ENCODE measurements at places on chromosomes 3 and 15. TPM values are rescaled to one million over a fixed set of nuclear protein-coding genes. Genes with fewer than 3 reads are reported as not detected.
A peak's percentile ranks its signal among the peaks of the same experiment; 100 is the strongest.

DNA sequence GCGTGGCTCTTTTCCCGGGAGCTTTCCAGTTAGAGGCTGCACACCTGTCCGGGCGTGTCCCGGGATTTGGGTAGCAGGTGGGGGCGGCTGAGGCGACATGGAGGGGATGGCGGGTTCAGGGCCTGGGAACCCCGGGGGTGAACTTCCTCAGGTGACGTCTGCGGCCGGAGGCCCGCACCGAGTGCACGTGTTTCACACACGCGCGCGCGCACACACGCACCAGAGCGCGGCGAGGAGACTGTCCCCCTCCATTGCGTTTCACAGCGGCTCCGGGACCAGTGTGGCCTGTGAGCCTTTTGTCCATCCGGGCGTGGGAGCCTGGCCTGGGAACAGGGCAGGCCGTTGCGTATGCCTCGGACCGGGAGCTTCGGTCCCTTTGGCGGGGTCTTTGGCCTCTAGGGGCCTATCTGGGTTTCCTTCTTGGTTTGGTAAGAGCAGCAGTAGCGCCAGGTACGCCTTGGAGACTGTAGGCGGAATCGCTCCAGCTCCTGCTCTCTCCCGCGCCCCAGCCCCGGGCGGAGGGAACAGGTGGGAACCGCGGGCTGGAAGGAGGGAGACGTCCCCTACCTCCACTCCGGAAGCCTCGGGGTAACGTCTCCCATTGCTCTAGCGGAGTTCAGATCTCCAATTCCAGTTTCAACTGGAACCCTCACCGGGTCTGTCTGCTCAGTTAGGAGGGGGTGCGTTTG is 220.0 kb downstream of the MEIS2 start:
- DNase-seq, result no peak

GRCh38 chr15:64464276-64465005 is 4.1 kb downstream of the ZNF609 start:
- no peak for DNase-seq

DNA sequence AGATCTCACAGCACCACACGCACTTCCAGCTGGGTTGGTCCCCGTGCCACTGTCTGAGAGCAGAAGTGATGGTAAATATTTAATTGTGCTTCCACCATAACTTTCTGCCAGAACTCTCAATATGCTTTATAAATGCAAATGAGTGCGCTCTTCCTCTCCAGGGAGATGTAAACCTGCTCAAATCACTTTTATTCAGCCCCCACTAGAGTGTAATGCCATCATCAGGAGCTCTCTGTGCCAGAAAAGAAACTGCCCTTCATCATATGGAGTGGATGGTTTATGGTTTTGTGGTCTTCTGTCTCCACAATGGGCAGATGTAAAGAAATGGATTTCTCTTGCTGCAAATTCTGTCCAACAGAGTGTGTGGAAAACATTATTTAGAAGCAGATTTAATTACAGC is 127.0 kb downstream of the EPHB1 start:
- no peak for DNase-seq

- DNase-seq, result no peak
Measured at GRCh38 chr3:22959593-22959992, 243.5 kb upstream of the UBE2E2 start.

- peak; percentile 67 for DNase-seq
Measured at GRCh38 chr3:167350245-167350862, 29.7 kb downstream of the ZBBX start.

TM6SF1 gene
- total RNA-seq, result not detected

GHSR gene
- total RNA-seq, result not detected

Measured in HT-29 (cell line).